ENCODE measurements at places on chromosomes 11 and 22.

- no peak for DNase-seq
Measured at GRCh38 chr11:66432597-66432996, 6.1 kb downstream of the MRPL11 start.

DNA sequence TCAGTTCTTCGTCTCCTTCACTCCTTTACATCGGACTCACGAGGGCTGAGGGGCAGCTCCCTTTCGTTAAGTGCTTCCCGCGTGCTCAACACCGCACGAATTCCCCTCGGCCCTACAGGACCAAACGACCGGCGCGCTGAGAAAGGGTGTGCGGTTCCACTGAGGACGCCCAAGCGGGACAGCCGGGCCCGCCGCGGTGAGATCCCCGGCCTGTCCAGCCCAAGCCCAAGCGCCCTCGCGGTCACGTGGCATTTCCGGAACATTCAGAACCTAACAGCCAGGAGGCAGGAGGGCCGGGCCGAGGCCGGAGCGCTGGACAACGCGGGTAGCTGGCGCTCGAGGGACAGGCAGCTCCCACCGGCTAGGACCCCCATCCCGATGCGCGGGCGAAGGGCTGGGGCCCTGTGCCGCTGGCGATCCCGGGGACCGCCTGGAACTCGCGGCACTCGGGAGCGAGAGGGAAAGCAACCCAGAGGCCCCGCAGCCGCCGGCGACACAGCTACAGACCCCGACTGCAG, 737 bp upstream of the STIP1 start:
- DNase-seq, result no peak

- no peak for DNase-seq
Measured at GRCh38 chr22:49091451-49091850, 736.2 kb downstream of the BRD1 start.

DNA sequence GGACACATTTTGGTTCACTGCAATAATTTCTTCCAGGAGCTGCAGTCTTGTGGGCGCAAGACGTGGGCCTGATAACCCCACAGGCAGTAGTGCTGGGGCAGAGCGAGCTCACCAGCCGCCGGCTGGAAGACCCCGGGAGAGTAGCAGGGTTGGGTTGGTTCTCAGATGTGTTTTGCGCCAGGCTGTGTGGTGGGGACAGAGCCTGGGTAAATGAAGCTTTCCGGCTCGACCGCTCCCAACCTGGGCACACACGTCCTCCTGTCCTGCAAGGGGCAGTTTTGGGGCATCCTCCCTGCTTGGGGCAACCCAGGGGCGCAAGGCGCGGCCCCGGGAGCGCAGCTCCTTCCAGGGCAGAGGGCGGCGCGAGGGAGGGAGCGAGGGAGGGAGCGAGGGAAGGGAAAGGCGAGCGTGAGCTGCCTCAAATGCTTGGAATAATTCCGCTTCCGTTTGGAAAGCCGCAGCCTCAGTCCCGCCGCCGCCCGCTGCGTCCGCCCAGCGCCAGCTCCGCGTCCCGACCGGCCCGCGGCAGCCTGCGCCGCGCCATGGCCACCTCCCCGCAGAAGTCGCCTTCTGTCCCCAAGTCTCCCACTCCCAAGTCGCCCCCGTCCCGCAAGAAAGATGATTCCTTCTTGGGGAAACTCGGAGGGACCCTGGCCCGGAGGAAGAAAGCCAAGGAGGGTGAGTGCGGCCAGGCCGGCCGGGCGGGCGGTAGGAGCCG, at the start of gene PARVA:
Gene PARVA, plus strand, starts transcription at position 466 of the 718 bp plus-strand sequence. Its CDS starts 77 bp downstream, at position 543.
- DNase-seq, result no peak

Data from activated CD4-positive, CD25-positive, alpha-beta regulatory T cell treated with anti-CD3 and anti-CD28 coated beads, Interleukin-2, amount 50 U/mL, for 16 hours (primary cell).